ENCODE measurements at places on chromosomes 16 and 17. TPM values are rescaled to one million over a fixed set of nuclear protein-coding genes. Genes with fewer than 3 reads are reported as not detected.
A peak's percentile ranks its signal among the peaks of the same experiment; 100 is the strongest.

Gene LDAF1
- total RNA-seq: 29.7 TPM

Gene CCL3
- total RNA-seq: 39.9 TPM

Gene KRTAP17-1
- total RNA-seq: not detected

Gene DPEP3
- total RNA-seq: not detected

Gene KRTAP4-5
- total RNA-seq: not detected

Gene SEPTIN1
- total RNA-seq: 7.2 TPM

Gene KRTAP4-3
- not detected for total RNA-seq

Gene NOS2
- 1.6 TPM for total RNA-seq

DNA sequence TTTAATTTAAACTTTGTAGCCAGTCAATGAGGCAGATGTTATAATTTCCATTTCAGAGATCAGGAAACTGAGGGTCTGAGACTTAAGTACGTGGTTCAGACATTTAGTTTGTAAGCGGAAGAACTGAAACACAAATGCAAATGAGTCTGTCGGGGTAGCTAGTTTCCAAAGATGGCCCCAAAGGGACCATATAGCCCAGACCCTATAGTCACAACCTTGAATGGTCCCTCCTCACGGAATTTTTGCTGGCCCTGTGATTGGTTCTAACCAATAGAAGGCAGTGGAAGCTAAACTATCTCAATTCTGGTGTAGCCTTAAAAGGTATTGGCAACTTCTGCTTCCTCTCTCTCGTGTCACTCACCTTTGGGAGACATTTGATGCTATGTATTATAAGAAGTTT is 7.5 kb upstream of the BCO1 start:
- no peak for DNase-seq

GRCh38 chr17:21283482-21284318 is 811 bp upstream of the MAP2K3 start:
- DNase-seq: no peak

GRCh38 chr17:3556916-3557767 is 470 bp downstream of the TRPV3 start:
- DNase-seq: no peak

- no peak for DNase-seq
Measured at GRCh38 chr17:48532261-48532660, 1.4 kb upstream of the HOXB1 start.

DNA sequence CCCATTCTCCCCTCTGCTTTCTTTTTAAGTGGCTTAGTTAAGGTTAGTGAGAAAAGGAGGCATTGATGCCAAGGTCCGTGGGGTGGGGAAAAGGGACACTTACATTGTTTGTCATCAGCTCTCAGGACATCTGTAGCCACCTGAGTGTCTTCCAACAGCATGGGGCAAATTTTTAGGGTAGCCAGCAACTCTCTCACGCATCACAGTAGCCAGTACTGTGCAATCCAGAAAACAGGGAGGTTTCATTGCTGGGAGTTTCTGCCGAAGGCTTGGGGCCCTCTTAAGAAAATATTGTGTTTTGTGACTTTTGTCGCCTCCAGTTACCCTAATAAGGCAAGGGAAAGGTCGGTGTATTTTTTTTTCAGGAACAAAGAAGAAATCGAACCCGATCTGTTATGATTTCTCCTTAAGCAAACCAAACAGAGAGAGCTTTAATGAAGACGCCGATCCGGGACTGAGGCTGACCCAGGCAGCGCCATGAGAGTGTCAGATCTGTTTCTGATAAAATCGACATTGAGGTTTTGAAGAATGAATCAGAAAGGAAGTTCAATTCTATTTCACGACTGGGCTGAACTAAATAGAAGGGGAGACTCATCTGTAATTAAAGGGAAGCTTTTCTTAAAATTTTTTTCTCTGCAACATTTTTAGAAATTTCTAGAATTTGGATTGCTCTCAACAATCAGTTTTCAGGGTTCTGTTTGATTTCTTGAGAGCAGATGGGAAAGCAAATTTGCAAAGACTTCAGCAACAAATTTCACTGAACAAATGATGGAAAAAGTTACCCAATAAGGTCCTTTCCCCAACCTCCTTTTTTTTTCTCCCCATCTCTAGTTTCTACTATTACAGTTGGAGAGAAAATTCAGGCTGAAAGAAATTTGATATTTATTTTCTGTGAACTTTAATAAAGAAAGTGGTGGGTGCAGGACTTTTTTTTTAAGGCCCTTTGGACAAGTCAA is 144.7 kb upstream of the IRX3 start:
- DNase-seq: no peak

DNA sequence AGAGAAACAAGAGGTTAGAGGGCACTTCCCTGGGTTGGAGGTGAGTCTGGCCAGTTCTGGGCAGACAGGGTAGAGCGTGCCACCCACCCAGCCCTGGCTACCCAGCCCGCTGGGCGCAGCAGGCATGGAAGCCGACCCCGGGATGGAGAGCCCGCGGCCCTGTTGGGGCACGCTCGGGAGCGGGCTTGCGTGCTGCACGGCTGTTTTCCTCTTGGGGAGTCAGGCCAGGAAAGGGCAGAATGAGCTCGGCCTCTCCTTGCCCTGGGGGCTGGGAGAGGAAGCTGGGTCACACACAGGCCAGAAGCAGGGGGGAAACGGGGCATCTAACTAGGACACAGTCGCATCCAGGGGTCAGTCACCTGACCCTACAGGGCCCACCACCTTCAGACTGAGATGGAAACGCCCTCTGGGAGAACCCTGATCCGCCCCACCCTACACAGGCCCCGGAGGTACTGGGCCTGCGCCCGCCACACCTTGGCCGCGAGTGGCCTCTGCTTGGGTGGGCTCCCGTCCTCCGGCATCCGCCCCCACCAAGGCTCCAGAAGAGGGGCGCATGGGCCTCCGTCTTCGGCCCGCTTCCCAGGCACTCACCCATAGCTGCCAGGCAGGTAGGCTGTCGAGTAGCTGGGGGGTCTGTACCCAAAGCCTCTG is 1.2 kb downstream of the SOX15 start:
- no peak for DNase-seq

- no peak for DNase-seq
Measured at GRCh38 chr16:24075931-24076716, 180.0 kb upstream of the CACNG3 start.

- DNase-seq: no peak
Measured at GRCh38 chr16:90018652-90019542, at the start of gene DBNDD1. DBNDD1 (minus strand) TSS chr16:90019456; CDS start chr16:90019341, 115 bp downstream.

- DNase-seq: no peak
Measured at GRCh38 chr16:3637371-3637923, 17.0 kb upstream of the DNASE1 start.

DNA sequence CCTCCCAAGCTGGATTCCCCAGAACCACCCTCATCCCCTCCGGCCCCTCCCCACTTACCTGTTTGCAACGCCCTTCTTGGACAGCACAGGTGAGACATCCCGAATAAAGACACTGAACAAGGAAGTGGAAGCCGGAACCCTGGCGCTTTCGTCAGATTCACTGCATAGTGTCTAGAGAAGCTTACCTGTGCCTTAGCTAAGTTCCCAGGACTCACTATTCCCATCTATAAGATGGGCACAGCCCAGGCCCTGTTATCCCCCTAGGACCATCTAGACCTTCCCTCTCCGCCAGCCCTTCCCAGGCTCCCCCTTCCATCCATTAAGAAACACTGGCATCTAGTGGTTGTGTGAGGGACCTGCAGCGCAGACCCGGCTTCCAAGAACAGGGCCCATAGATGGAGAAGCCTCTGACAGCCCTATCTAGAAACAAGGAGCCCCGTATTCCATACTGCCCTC is 26.9 kb upstream of the RPL38 start:
- peak; percentile 69 for DNase-seq

GRCh38 chr16:54116124-54116655 is 170.4 kb downstream of the IRX3 start:
- no peak for DNase-seq

DNA sequence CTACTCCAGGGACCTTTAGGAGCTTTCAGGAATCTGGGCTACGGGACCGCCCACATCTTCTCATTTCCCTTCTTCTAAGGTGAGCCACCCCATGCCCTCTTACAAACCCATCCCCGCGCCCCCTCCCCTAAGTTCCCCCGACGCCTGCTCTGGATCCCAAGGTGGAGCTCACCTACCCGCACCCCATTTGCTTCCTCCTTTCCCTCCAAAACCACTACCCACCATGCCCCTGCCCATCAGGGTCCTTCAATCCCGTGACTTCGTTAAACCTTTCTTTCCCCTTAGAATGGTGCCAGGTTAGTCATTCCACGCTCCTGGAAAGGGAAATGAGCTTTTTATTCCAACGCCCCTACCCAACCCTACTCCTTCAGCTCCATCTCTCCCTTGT is 326 bp upstream of the MTMR4 start:
- DNase-seq: no peak

DNA sequence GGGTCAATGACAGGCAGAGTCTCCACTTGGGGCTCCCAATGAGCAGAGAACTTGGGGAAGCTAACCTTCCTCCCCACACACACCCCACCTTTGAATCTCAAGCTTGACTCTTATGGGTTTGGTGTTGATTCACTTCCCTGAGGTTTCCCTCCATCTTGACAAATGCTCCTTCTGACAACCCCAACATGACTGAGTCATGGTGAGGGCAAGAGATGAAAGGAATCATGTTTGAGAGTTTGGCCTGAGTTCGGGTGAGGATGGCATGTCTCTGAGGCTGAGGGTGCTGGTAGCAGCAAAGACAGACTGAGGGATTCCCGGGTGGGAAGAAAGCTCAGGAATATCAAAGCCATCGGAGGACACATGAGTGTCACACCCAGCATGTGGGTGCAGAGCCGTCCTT is 18.7 kb downstream of the KRT9 start:
- DNase-seq: no peak

GRCh38 chr17:13067629-13068303 is 49.9 kb upstream of the ELAC2 start:
- DNase-seq: no peak

GRCh38 chr17:16298140-16298662 is 55.1 kb downstream of the CENPV start:
- DNase-seq: no peak

DNA sequence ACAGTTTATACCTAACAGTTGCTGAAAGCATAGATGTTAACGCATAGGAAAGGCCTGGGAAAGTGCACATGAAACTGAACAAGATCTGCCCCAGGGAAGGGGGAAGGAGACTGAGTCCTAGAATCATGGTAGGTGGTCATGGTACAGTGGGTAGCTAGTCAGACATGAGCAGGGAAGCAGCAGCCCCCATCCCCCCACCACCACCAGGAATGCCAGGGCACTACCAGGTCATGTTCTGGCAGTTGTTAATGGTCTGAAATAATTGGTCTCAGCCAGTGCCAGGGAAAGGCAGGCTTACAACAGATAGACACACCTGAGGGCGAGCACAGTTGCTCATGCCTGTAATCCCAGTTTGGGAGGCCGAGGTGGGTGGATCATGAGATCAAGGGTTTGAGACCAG is 185.2 kb downstream of the CPPED1 start:
- DNase-seq: peak; percentile 25

DNA sequence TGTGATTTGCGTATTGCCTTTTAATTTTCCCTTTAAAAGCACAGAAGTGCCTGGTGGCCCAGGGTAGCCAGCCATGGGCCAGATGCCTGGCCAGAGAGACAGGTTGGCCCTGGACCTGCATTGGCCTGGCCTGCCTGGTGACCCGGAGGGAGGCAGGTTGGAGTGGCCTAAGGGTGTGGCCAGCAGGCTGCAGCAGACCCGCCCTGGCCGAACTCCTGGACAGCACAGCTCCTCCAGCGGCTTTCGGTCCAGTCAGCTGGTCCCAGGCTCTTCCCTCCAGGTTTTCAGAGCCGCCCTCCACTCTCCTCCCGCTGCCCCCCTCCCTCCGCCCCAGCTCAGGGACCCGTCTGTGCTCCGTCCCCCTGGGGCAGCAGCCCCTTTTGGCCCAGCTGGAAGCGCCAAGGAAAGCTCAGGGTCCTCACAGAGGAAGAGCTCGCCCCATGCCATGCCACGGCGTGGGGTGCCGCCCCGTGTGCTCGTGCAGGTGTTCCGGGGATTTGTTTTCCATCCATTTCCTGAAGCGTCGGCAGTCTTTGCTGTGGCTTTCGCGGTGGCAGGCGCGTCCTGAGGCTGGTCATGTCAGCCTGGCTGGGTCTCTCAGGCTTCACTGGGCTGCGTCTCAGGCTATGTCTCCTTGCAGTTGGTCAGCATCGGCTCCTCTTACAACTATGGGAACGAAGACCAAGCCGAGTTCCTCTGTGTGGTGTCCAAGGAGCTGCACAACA is 18.1 kb downstream of the PRSS27 start:
- no peak for DNase-seq

DNA sequence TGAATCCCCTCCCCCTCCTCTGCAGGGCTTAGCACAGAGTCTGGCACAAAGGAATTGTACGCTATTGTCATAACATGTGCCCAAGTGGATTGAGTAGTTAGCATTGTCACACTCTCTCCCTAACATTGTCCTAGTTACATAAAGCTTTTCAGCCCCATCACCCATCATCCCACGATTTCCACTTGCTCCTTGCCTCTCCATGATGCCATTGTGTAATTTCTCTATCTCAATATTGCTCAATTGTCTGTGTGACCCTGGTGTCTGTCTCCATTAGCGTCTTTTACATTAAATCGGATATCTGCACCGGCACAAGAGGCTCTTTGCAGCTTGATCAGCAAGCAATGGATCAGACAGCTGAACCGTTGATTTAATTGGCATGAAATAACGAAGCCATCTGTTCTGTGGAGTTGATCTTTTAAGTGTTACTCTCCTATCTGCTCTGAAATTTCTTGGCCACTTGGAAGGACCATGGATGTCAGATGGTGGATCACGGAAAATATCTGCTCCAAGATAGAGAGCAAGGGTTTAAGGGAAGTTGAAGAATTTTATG is 77.0 kb upstream of the HS3ST4 start:
- DNase-seq: no peak

- no peak for DNase-seq
Measured at GRCh38 chr17:78163881-78164747, 4.3 kb upstream of the SYNGR2 start.

DNA sequence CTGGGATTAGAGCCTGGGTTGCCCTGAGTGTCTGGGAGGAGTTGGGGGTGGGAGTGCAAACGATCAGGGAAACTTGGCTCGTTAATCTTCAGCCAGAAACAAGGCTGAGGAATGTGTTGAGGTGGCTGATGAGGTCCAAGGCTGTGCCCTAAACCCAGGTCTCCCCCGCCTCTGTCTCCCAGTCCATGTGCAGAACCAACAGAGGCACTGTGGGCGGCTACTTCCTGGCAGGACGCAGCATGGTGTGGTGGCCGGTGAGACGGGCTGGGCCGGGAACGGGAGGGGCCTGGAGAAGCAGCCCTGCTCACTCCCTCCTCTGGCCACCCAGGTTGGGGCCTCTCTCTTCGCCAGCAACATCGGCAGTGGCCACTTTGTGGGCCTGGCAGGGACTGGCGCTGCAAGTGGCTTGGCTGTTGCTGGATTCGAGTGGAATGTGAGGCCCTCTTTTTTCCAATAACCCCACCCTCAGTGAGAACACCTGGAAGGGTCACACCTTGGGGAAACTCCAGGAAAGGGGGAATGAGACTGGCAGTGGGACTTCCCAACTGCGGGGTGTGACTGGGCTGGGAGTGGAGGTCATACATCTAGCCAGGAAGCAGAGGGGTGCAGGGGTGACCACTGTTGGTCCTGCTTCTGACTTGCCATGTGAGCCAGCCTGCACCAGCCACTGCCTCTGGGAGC is 1.7 kb downstream of the SLC5A2 start:
- DNase-seq: no peak

DNA sequence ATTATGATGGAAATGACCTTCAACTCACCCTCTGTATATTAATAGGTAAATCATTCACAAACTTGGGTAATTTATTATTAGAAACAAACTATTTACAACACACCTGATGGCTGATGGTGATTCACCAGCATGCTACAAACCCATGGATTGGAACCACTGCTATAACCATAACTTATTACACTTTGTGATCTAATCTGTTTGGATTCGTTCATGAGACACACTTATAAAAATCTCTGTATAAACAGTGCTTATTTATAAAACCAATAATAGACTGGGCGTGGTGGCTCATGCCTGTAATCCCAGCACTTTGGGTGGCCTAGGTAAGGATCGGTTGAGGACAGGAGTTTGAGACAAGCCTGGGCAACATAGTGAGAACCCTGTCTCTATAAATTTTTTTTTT is 16.0 kb downstream of the SMIM36 start:
- DNase-seq: no peak

Data from sciatic nerve (tissue), 2 donors.